Activated T-cell treated with anti-CD3 and anti-CD28 coated beads, Interleukin-2, amount 50 U/mL, for 48 hours (primary cell): ENCODE measurements at places on chromosomes 16 and 17.

DNA sequence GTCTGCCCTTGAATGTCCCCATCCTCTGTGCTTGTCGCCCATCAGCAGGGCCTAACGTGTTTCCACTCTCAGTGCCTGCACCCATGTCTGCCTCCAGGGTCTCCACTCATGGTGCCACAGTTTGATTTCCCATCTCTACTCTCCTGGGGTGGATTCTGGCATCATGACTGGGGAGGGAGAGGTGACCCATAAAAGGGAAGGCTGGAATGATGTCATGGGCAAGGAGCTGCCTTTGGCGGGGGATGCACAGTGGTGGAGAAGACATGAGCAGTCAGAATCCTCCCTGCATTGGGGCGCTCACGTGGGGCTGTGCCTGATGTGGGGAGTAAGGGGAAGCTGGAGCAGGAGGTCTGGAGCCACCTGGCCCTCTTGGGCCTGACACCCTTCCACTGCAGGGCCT is 100.9 kb downstream of the USP22 start:
- DNase-seq = no peak

GRCh38 chr16:68526782-68527145 is 12.3 kb upstream of the ZFP90 start:
- DNase-seq = no peak

- DNase-seq = no peak
These were observed 148.0 kb downstream of the KCNJ12 start for GRCh38 chr17:21524211-21524591.

DNA sequence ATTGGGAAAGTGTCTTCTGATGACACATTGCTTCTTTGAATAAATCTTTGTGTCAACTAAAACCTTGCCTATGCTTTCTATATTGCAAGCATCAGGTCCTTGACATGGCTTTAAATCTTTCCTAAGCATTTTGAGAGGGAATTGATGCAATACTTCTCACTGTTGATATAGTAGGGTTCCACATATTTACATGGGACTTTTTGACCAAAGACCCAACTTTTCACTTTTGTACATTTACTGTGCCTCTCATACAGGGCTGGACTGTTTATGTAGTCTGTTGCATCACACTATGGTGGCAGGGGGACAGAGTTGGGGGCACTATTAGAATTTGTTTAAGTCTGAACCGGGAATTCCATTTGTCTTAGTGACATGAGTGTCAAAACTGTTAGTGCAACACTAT is 308.5 kb upstream of the TBX2 start:
- DNase-seq = no peak

GRCh38 chr16:81198635-81199034 is 39.9 kb upstream of the BCO1 start:
- no peak for DNase-seq

DNA sequence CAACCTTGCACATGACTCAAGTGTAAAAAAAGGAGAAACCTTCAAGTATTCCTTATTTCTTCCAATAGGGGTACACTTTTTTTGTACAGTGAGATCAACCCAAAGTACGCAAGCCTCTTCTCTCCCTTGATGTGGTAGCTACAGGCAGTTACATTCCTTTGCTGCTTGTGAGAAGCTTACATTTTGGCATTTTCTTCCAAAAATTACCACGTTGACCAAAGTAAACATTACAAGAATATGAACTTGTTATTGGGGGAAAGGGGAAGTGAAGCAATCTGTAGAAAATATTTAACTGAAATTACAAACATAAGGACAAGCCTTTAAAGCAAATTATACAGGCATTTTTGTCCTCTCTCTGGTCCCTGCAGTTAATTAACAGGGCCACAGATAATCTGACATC is 97.0 kb upstream of the TOB1 start:
- DNase-seq = no peak

DNA sequence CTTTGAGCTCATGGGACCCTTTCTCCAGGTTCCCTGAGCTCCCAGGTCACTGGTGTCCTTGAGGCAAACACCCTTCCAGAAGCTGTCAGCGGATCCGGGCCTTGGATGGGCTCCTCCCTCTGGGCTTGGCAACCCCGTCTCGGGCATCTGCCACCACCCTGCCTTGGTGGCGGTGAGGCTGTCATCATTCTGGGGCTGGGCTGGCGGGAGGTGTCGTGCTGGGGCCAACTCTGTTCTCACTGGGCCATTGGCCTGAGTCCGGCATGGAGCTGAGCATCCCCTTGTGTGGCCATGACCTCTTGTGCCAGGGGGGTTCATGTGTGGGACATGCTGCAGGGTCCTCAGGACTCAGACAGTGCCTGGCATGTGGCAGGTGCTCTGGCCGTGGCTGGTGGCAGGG is 197.6 kb downstream of the LAT start:
- DNase-seq = no peak

- no peak for DNase-seq
These were observed 405.7 kb upstream of the SALL1 start for GRCh38 chr16:51556694-51557340.

- no peak for DNase-seq
These were observed 986 bp downstream of the FA2H start for GRCh38 chr16:74773446-74774222.

DNA sequence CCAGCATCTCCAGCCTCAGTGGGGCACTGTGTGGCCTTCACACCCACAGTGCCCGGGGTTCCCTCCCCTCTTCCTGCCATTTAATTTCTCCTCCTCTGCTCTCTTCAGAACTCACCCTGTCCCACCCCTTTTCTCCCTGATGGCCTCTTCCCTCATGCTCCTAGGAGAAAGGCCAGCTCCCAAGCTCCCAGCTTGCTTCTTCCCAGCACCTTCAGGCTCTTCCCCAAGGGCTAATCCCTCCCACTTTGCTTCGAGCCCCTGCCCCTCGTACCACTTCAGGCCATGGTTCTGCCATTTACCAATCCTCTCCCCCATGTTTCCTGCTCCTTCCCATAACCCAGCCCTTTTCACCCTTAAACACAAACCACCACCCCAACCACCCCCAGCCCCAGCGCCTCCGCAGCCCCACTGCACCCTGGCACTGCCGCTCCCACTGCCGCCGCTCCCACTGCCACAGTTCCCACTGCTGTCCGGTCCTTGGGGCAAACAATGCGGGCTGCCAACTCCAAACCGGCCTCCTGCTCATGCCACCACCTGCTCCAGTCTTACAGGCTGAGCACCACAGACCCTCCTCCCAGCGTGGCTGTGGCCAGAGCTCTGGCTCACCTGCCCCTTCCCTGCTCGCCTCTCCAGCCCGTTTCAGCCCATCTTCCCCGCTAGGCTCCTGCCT is 28.6 kb downstream of the ADAM11 start:
- DNase-seq = no peak
